ENCODE measurements at places on chromosomes 12 and 14. TPM values are rescaled to one million over a fixed set of nuclear protein-coding genes. Genes with fewer than 3 reads are reported as not detected.

BCL2L14 gene
- polyA plus RNA-seq = not detected

DNA sequence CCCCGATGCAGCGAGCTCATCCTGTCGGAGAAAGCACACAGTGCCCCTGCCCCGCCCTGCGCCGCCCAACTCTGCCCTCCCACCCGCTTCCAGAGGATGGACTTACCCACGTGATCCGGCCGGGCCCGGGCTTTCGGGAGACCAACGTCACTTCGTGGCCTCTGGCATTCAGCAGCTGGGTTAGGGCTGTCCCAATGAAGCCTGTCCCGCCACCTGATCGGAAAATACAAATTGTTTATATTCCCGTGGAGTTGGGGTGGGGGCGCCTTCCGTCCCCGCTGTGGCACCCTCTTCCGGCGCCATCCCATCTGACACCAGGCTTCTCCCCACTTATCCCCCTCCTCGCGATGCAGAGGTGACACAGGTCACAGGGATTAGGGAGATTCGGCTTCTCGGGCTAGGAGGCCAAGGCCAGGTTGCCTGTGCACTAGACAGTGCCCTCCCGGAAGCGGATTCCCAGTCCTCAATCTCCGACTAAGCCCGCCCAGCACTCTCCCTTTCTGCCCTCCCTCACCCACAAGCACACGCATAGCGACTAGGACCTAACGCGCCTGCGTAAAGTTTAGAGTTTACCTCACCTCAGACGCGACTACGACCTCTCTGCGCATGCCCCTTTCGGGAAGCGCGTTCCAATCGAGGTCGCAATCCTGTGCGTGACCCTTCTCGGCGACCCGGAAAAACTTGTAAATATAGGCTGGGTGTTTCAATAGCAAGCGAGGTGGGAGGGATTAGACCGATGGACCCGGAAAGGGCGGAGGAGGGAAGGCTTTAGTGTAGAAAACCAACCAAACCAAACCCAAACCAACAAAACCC, at the start of gene SDR39U1:
Gene SDR39U1, minus strand, starts transcription at position 537 of the 813 bp plus-strand sequence. Its CDS starts 7 bp downstream, at position 530.
- DNase-seq = peak; percentile 100

- peak; percentile 60 for DNase-seq
Observed at GRCh38 chr12:12684375-12685106, 11.4 kb downstream of the GPR19 start.

OTUB2 gene
- polyA plus RNA-seq = 1.6 TPM

OR6C76 gene
- polyA plus RNA-seq = not detected

DNA sequence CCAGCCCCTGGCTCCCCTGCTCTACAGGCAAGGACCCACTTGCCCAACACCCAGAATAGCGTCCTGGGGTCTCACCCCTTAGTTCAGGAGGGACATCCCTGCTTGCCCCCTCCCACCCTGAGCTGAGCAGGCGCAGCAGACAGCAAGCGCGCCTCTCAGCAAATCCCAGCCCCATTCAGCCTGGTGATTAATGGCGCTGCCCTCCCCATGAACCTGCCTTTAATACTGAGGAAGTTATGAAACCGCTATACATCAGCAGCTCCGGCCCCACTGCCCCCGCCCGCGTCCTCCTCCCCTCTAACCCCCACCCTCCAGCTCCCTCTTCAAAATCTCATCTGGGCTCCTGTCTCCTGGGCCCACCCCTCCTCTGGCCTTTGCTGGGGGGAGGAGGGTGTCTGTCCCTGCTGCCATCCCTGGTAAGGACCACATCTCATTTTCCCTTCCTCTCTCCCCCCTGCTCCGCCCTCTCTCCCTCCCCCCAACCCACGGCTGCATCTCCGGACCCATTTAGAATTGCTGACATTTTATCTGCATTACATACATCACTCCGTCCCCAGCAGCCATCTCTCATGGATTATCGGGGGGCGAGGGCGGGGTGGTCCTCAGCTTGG, 7.1 kb upstream of the SMUG1 start:
- peak; percentile 30 for DNase-seq

DNA sequence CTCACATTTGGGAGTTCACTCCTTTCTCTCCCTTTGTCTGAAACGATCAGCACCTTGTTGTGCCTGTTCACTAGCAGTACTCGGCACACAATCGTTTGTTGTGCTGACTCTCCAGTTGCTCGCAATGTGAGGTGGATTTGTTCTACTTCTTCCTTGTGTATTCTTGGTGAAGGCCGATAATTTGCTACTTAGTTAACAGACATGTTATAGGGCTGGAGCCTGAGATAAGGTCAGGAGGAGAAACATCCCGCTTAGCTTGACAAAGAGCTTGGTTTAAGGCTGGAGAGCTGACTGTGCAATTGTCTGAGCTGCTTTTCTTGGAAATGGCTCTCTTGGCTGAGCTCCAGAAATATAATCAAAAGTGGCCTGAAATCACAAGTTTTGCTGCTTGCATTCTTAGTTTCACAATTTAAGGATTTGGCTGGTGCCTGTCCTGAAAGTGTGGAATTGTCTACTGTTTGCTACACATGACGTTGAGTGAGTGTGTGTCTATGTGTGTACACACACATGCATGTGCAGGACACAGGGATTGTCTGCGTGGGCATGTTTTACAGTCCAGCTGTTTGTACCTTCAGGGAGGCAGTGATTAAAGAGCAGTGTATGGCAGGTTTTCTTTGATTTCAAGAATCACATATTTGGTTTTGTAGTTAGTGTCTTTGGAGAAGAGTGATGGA, 77.7 kb downstream of the ARF6 start:
- DNase-seq = peak; percentile 43

DNA sequence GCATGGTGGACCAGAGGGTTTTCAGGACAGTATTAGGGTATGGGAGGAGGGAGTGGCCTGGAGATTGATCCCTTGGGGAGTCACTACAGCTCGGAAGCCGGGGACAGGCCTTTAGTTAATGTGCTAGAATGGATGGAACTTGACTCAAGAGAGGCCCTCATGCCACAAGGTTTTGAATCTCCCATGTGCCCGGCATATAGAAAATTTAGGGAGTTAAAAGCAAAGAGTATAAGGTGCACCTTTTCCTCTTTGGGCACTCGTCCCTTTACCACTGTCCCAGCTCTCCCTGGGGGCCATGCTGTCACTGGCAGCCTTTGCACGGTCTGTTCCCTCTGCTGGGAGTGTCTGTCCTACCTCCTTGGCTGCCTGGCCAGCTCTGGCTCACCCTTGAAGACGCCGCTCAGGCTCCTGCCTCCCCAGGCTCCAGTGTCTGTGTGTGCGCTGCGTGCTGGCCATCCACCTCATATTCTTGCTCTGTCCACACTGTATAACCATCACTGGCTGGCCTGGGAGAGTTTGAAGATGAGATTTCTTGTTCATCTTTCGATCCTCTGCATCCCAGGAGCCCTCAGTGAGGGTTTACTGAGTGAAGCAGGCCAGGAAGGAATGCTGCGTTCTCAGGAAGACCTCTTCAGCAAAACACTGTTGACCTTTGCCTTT, 161.3 kb downstream of the ZFP36L1 start:
- no peak for DNase-seq

DNA sequence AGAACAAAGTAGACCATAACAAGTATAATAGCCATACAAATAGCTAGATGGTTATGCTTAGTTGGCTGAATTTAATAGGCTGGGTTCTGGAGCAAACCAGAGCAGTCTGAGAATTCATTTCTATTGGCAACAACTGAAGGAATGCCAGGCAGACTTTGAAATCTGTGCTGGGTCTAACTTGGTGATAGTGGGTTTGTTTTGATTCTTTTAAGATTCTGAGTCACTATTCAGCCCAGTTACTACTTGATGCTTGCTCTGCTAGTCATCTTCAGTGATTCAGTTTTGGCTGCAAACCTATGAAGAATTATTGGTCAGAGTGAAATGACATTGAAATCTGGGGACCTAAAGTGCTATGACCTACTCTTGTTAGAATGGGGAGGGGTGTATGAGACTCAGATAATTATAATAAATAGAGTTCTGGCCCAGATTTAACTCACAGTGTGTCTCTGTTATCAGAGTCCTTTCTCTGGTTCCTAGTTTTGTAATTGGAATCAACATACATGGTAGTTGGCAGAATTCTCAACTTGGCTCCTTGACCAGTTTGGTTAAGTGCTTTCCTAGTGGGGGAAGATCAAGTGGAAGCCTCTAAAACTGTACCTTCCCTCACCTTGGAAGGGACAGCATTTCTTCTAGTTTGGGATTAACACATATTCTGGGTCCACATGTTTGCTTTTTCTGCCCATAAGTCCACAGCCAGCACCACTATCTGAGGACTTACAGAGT, 43.5 kb downstream of the MNAT1 start:
- DNase-seq = peak; percentile 95

OR11H7 gene
- polyA plus RNA-seq = not detected

CCDC77 gene
- polyA plus RNA-seq = 4.5 TPM

GRCh38 chr14:36300337-36300736, 20.1 kb downstream of the MBIP start:
- DNase-seq = peak; percentile 47

DAO gene
- not detected for polyA plus RNA-seq

DNA sequence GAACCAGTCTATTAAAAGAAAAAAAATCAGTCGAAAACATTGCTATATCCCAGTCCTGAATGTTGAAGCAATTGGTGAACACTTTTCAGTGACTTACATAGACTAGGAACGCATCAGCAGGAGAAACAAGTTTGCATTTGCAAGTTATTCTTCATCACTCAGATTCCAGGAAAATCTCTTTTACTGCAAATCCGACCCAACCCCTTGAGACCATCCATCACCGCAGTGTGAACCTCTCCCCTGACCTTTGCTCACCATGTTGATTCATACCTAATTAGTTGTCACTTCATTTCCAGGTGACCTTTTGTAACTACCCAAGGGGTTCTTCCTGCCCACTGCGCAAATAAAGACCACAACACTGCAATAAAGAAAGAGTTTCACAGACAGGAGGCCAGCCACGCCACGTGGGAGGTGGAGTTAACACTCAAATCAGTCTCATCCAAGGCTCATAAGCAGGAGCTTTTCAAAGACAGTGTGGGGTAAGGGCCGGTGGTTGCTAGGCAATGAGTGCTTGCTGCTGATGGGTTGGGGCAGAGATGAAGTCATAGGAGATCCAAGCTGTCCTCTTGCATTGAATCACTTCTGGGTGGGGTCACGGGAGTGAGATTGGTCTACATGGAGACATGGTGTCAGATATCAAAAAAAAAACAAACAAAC, 241.3 kb upstream of the TMEM132C start:
- DNase-seq = no peak

Measured in GM23248 (cell line).